HT-29 (cell line): ENCODE measurements at places on chromosomes 16 and 17. TPM values are rescaled to one million over a fixed set of nuclear protein-coding genes. Genes with fewer than 3 reads are reported as not detected.

Gene ZNF48
- 19.0 and 20.3 TPM in 2 replicates for total RNA-seq

Gene TOM1L1
- 25.9 and 29.1 TPM in 2 replicates for total RNA-seq

Gene DCAKD
- total RNA-seq, result 44.9 and 49.8 TPM in 2 replicates

Gene CCL11
- not detected in 2 replicates for total RNA-seq

Gene OTOA
- total RNA-seq, result 0.05 and 0.08 TPM in 2 replicates

Gene ARMC7
- 18.3 and 18.8 TPM in 2 replicates for total RNA-seq

Gene CD300C
- 0.48 and 0.68 TPM in 2 replicates for total RNA-seq

Gene GRAP
- total RNA-seq, result 1.2 and 1.5 TPM in 2 replicates

Gene PRSS27
- total RNA-seq, result 0.23 and 2.6 TPM in 2 replicates

Gene HBA2
- not detected in 2 replicates for total RNA-seq

Gene CD300LD
- total RNA-seq, result not detected in 2 replicates

Gene KCNH6
- 0.61 TPM in 1 of 2 replicates, not detected in the other for total RNA-seq

Gene FAM117A
- 4.4 and 5.2 TPM in 2 replicates for total RNA-seq

Gene ZPBP2
- total RNA-seq, result not detected in 2 replicates

Gene EPOP
- total RNA-seq, result 11.1 and 13.9 TPM in 2 replicates

Gene STX1B
- not detected in 2 replicates for total RNA-seq

DNA sequence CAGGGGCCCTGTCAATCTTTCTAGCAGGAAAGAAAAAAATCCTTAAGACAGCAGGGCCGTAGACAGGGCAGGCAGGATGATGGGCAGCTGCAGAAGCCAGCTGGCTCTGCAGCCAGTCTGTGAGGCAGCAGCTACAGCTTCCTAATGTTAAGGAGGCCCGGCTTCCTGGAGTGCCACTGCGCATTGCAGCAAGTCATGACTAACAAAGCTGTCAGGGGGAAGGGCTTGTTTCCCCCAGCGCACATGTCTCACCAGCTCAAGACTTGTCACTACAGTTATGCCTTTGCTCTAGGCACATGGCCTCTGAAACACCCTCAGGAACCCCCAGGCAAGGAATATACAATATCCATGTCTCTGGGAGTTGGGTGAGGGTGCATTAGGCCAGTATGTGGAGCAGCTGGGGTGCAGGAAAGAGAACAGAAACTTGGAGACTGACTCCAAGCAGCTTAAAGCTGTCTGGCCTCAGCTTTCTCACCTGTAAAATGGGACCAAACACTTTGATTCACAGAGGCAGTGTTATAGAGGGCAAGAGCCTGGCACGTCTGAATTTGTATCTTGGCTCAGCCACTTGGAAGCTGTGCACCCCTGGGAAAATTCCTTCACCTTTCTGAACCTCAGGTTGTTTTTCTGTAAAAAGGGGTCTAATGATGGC, 220.0 kb downstream of the HAPSTR1 start:
- no peak for DNase-seq

GRCh38 chr17:4394208-4395110, 28.0 kb upstream of the UBE2G1 start:
- no peak for DNase-seq

DNA sequence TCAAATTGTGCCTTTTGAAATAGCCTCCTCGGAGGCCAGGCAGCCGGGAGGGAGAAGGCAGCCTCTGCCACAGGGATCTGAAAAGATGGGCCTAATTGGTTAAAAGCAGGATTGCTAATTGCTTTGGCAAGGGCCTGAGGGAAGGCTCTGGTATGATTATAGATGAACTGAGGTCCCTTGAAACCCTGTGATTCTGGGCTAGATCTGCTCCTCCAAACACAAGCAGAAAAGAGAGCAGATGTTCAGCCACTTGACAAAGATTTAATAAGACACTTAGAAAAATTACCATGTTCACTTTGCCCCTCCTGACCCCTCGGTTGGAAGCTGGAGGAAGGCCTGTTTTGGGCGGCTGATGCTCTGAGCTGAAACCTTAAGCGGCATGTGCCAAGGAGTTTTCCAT, 209.5 kb upstream of the MPHOSPH6 start:
- no peak for DNase-seq

DNA sequence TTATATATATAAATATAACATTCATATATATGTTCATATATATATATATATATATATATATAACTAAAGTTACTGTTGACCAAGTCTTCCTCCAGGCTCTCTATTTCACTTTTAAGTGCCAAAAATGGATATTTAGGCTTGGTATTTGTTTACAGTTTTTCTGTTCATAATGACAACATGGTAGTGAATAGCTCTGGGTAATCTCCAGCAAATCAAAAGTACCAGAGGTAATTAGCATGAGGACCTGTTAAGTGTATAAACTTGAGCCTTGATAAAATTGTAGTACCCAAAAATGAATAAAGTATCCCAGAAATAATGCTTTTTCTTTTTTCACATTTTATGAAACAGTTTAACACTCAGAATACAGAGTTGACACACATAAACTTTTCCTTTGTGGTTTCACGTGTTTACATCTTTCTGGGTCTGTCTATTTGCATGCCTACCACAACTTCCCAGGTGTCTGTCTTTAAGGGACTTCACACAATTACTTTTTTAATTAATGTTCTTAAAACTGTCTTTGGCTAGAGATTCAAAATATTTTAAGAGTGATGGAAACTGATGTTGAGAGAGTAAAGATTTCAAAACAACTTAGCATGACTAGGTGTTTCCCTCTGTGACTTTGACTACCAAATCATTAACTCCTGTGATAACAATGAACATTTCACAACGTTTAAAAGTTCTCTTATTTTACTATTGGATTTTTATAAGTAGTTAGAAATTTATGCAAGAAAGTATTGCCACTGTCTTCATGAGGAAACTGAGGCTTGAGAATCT, 47.9 kb downstream of the RABEP1 start:
- DNase-seq, result no peak

- DNase-seq, result no peak
Observed at GRCh38 chr17:17768424-17769088, 68.2 kb downstream of the SREBF1 start.

DNA sequence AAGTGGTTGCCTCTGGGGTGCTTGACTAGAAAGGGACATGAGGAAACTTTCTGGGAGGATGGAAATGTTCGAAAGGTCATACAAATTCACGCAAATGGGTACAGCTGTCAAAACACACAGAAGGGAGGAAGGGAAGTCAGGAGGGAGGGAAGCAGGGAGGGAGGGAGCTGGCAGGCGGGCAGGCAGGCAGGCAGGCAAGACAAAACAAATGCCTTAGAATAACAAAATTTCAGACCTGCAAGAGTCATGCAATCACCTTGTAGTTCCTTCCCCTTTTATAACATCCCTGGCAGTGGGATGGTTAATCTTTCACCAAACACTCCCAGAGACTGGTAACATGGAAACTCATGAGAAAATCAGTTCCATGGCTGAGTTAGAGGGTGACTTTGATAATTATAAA, 189.2 kb downstream of the STX8 start:
- no peak for DNase-seq

DNA sequence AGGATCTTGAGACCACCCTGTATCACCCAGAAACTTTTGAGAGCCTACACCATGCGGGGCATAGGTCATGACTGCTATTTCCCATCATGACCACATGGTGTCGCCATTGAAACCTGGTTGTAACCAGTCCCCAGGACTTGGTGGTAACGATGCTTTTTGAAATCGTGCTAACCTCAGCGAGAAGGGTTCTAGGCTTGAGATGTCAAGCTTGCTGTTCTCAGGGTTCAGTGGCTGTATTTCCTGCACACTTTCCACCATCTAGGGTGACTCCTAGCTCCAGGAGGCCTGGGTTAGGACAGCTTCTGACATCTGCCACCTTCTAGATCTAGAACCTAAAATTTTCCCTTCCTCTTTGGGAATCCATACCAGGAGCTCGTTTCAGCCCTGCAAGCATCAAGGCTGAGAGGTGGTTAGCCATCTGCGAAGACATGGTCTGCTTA, 13.0 kb upstream of the SPNS3 start:
- peak; percentile 79 for DNase-seq

- no peak for DNase-seq
Observed at GRCh38 chr17:80529104-80529903, 15.3 kb upstream of the RPTOR start.

- DNase-seq, result no peak
Observed at GRCh38 chr16:19613834-19614233, 58.3 kb downstream of the VPS35L start.

DNA sequence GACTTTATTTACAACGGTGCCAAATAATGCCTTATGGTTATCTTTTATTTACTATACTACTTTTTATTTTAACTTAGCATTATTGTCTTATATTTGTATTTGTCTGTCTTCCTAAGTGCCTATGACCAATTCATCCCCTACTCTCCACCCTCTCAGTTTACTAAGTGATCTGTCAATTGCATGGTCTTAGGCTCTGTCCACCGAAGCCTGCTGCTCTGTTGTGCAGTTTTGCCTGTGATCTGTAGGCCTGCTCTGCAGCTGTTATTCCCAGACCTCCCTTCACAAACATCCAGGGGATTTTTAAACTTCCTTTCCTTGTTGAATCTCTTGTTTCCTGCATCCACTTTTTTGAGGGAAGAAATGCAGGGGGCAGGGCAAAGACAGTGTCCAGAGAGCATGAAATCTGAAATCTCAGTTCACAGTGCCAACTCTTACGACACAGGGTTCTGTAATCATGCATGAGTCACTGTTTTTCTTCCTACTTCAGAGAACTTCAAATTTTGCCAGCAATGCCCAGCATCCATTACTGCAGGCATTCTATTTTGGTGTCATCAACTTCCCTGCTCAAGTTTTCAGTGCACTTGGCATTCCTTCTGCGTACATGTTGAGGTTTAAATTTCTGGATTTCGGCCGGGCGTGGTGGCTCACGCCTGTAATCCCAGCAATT, 11.4 kb downstream of the SLFN5 start:
- DNase-seq, result peak; percentile 89

- no peak for DNase-seq
Observed at GRCh38 chr17:59498530-59499307, 66.7 kb upstream of the DHX40 start.

GRCh38 chr16:351804-352520, 561 bp downstream of the AXIN1 start:
- no peak for DNase-seq

DNA sequence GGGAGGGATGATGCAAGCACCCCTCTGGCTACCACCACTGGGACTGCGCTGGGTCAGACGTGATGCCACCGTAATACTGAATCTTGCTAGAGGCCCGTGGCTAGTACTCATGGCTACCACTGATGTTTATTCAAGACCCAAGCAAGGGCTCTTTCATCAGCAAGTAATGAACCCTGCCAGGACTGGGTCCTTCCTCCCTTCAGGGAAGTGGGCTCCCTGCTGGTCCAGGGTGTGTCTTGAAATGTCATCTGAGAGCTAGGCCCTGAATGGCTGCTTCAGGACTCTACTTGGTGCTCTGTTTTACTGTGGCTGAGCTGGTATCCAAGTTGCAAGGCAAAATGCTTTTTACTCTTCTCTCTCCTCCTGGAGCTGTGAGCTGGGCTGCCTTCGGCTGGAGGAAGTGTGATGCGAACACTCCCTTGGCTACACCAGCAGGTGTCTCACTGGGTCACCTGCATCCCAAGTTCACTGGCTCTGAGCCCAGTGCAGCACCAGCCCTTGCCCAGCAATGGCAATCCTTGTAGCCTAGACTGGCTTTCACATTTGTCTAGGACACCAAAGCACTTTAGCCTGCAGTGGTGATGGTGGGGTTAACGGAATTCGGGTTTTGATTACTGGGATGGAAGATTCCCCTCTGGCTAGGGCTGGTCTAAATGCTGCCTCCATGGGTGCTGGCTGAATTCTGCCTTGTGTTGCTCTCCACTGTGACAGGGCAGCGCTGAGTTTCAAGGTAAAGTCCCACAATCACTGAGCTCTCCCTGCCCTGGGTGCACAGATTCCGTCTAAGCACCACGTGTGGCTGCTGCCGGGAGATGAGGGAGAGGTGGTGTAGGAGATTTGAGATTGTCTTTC, 98.6 kb downstream of the USP22 start:
- DNase-seq, result peak; percentile 81

DNA sequence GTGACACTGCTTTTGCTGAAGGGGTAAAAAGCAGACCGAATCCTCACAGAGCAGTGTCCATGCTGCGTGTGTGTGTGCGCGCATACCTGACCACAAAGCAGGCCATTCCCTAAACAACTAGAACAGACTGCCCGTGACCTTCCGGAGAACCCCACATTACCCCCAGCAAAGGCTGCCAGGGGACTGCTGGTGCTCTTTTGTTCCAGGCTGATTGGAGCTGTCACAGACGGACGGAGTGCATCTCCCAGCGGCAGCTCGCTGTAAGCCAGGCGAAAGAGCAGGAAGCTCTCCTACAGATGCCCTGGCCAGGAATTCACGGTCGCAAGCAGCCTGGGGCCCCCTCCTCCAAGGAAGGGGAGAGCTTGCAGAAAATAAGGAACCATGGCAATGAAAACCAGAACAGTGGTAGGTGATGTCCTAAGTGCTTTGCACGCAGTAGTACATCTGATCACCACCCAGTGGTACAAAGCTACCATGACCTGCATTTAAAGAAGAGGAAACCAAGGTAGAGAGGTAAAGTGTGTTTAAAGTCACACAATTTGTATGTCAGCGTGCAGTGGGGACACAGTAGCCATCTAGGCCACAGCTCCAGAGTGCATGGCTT, 153.4 kb upstream of the DYNLRB2 start:
- DNase-seq, result no peak

DNA sequence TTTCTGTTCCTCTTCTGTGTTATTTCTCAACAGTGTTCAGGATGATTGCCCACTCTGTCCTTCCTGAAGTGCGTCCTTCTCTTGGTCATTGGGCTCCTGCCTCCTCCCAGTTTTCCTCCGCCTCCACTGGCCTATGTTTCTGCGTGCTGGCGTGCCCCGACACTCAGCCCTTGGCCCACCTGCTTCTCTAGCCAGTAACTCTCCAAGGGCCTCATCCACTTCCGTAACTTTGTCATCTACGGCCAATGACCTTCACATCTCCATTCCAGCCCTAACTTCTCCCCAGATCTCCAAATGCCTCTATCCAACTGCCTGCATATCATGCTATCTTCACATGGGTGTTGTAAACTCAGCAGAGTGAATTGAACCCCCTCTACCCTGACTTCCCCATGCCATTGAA, 39.6 kb upstream of the RPL38 start:
- DNase-seq, result no peak

DNA sequence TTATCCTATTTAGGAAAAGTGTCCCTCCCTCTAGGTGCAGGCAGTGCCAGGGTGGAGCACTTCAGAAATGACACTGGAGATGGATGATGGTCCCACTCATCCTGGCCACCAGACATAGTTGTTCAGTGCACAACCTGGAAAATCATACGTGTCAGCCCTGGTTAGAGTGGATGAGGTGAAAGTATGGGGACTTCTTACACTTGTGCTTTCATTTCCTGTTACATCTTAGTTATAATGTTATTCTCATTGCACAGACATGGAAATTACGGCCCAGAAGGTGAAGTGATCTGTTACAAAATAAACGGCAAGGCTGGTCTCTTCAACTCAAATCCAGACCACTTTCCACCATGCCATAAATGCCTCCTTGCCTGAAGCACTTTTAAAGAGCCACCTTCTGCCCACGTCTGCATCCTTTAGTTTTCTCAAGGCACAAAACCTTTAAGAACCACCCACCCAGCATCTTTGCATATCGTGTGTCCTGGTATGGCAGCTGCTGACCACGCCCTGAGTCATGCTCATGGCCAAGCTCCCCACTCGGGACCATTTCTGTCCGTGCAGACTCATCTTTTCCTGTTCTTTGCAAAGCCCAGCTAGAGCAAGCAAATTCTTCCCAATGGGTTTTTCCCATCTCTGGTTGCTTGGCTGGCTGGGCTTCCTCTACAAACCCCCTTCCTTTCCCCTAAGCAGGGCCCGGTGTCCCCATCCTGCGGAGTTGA, 22.4 kb downstream of the TBC1D3B start:
- no peak for DNase-seq
